Activated CD8-positive, alpha-beta T cell treated with anti-CD3 and anti-CD28 coated beads, Interleukin-2, amount 10 ng/mL, durations not matched to agents 7 days and 5 days (primary cell): ENCODE measurements at places on chromosomes 6 and 20.

DNA sequence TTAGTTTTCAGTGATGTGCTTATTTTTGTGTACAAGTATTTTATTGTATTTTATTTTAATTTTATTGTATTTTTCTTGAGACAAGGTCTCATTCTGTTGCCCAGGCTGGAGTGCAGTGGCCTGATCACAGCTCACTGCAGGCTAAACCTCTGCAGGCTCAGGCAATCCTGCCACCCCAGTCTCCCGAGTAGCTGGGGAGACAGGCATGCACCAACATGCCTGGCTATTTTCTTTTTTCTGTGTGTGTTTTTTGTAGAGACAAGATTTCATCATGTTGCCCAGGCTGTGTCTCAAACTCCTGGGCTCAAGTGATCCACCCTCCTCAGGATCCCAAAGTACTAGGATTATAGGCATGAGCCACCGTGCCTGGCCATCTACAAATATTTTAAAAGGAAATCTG is 146.3 kb downstream of the MANEA start:
- no peak for DNase-seq

DNA sequence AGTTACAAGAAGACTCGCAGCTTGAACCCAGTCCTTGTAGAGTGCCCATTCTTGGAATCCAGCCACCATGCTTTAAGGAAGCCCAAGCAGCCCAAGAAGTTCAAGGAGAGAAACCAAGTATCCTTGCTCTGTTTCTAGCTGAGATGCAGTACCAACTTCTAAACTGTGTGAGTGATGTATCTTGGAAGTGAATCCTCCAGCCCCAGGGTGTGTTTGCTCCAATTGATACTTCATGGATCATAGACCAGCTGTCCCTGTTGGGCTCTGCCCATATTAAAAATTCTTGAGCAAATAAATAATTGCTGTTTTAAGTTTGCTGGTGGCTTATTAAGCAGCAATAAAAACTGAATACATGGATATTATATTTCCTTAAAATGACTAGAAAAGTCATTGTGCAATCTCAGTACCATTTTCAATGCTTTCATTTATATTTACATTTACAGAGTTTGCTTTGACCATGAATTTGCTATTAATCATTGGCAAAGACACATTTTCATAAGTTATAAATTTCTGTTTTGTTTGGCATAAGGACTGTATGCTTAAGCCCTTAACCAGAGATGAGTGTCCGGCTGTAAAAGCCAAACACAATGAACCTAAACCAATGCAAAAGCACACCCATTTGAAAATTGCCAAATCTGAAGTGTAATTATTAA is 9.2 kb downstream of the SPTLC3 start:
- no peak for DNase-seq

DNA sequence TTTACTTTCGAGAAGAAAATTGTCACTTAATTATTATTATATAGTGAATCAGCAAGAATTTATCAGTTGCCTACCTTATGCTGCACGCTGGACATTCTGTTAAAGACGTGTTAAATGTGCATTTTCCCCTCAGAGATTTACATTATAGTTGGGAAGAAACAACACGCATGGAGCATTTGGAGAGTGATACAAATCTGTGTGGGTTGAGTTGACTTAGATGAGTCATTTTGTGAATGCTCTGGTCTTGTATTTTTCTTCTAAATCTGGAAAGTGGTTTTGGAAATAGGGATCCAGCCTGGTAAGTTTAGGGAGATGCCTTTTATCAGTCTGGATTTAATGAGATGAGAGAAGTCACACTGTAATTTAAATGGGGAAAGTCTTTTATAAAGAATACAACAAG is 24.0 kb upstream of the SMIM26 start:
- no peak for DNase-seq

- no peak for DNase-seq
Measured at GRCh38 chr20:41426976-41427375, 60.4 kb upstream of the EMILIN3 start.

DNA sequence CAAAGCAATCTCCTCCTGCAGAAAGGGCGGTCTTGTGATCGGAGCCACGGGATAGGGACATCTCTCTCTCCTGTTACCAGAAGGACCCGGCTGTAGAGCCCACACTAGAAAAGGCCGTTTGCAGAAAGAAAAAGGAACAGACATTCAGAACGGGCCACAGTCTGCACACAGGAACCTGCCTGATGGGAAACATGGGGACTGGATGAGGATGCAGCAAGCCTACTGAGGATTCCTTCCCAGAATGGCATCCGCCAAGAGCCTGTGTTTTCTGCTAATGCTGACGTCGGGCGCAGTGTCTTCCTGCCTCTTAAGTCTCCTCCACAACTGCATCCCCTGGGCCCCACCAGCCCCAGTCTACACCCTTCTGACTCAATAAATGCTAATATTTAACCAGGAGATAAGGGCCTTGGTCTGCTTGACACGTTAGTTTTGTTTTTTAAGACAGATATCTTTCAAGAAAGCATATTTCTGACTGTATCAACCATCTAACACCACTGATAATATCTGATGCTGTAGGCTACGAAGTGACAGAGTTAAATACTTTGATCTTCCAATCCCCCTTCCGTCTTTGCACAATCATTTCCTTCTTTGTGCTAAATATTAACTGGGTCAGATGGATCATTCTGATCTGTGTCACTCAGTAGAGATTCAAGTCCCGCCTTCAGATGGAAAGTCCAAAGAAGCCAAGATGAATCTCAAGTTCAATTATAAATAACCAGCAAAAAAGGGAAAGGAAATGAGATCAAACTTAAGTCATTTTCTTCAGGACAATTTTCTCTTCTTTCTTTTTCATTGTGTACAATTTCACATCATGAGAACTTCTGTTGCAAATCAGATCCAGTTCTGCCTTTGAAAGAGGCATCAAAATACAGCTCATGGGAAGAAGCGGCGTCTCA is 20.7 kb downstream of the FAM50B start:
- no peak for DNase-seq
